ENCODE measurements at places on chromosomes 7 and 10.

- no peak for DNase-seq
Measured at GRCh38 chr10:120970595-120971529, 119.7 kb downstream of the WDR11 start.

DNA sequence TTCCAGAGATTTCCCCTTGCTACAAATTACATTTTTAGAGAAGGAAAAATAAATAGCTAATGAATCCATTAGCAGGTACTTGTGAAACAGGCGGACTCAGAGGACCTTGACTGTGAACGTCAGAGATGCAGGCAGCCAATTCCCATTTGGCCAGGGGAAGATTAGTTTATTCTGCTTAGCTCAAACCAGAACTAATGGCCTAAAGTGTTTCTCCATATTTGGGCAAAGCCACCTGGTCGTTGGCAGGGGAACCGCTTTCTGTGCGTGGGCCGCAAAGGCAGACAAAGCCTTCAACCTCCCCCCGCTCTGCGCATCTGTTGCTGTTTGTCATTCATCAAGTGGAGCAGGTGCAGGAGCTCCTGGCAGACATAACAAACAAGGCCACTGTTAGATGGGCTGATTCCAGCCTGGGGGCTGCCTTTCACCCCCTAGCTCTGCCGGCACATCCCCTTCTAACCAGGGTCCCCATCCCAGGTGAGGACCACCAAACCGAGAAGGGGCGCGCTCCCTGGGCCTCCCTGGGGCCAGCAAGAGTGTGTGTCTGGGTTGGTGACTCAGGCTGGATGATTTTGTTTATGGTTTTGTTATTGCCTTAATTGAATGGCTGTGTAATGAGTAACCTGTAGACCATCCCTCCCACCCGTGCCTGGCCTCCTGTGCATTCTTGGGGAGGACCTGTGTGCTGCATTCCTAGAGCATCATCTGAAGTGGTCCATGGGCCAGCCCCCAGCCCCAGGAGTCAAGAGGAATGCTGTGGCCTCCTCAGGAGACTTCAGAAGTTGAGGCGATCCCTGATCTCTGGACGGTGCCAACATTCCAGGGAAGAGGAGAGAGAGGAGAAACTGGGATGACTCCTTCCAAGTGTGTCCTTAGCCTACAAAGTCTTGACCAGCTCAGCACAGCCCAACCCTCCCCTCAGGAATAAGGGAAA lies 14.5 kb upstream of the CPA1 start:
- DNase-seq: no peak

- no peak for DNase-seq
Measured at GRCh38 chr10:69242040-69242851, 22.1 kb downstream of the HKDC1 start.

DNA sequence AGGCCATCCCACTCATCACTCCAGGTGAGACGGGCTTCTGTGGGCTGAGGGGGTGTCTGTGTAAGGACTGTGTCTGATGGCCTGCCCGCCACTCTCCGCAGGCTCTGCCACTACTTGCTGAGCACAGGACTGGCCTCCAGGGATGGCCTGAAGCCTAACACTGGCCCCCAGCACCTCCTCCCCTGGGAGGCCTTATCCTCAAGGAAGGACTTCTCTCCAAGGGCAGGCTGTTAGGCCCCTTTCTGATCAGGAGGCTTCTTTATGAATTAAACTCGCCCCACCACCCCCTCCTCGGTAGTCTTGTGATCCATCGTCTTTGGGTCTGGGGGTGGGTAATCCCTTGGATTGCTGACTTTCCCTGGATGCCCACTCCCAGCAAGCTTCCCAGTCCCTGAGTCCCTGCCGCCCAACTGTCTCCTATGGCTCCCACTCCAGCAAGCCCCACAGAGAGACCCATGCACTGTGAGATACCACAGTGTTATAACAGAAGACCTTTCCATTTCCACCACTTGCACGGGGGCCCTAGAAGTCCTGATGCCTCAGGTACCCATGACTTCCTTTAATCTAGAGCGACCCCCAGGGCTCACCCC lies 4.7 kb downstream of the FXYD4 start:
- no peak for DNase-seq

- no peak for DNase-seq
Measured at GRCh38 chr10:64275774-64276173, 754.6 kb downstream of the REEP3 start.

DNA sequence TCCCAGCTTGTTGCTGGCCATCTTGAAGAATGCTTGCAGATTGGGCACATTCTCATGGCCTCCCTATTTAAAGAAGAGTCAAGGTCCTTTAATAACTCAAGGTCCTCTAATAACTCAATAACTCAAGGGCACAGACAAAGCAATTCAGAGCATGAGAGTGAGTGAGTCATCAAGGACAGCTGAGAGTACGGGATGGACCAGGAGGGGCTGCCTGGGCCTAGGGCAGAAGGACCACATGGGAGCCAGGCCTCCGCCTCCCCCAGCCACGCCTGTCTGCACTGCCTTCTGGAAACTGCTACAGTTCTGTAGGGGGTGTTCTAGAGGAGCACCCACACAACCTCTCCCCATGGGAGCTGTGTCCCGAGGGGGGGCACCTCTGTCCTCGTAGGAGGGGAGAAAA lies 48.9 kb downstream of the ZNF503 start:
- DNase-seq: no peak

- no peak for DNase-seq
Measured at GRCh38 chr10:8369666-8370065, 315.2 kb downstream of the GATA3 start.

GRCh38 chr7:66735154-66735553 lies 5.4 kb upstream of the RABGEF1 start:
- no peak for DNase-seq

Measured in activated T-cell treated with anti-CD3 and anti-CD28 coated beads for 1 hour (primary cell).